Left renal cortex interstitium (tissue), 4 donors: ENCODE measurements at places on chromosomes 7 and 10.
A peak's percentile ranks its signal among the peaks of the same experiment; 100 is the strongest.

DNA sequence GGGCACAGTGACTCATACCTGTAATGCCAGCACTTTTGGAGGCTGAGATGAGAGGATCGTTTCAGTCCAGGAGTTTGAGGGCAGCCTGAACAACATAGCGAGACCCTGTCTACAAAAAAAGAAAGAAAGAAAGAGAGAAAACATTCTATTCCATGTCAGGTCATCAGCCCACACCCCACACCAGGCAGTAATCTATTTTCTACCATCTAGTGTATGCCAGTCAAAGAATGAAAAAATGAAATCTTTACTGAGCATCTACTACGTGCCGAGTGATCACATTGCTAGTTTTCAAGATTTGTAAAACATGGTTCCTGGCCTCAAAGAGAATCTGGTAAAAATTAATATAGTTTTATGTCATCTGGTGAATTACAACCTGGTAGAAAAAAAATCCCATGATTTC lies 3.1 kb upstream of the EPHB4 start:
- no peak for DNase-seq

DNA sequence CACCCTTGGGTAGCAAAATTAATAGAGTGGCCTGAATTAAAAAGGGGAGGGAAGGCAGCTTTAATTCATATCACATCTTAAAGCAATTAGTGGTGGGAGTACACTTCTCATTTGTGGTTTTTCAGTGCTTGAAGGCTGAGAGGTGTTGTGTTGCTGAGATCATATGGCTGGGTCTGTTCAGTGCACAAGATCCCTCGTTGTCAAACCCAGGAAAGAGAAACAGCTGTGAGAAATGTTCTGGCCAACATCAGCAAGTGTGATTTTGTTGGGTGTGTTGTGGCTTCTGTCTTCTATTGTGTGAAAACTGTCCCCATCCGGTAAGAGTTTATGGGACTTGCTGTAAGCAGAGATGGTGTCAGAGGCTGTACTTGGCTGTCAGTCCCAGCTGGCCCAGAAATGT lies 197.9 kb upstream of the BMPER start:
- DNase-seq: no peak

GRCh38 chr10:124498056-124498455 lies 36.4 kb downstream of the LHPP start:
- no peak for DNase-seq

DNA sequence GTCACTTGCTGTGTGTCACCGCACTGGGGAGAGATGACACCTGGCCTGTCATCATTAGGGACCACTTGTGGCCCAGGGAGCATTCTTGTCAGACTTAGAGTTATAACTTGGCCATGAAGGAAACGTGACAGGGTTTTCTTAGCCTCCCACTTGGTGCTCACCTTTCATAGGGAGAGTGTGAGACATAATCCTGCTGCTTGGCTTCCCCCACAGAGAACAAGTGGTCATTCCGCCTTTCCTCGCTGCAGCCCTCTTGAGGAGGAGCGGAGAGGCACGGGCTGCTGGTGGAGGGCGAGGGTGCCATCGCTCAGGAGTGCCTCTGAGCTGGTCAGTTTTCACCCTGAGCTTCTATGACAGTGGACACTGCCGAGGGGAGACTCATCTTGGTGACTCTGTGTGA lies 125.0 kb upstream of the GJD4 start:
- no peak for DNase-seq

- no peak for DNase-seq
These were observed 55.0 kb downstream of the LRRC17 start for GRCh38 chr7:102967798-102968197.

GRCh38 chr7:100167912-100168323 lies 499 bp downstream of the GAL3ST4 start:
- DNase-seq: no peak

GRCh38 chr7:154424350-154424749 lies 372.2 kb downstream of the DPP6 start:
- DNase-seq: peak; percentile 17

- no peak for DNase-seq
These were observed 4.1 kb downstream of the MMS19 start for GRCh38 chr10:97494151-97494550.

DNA sequence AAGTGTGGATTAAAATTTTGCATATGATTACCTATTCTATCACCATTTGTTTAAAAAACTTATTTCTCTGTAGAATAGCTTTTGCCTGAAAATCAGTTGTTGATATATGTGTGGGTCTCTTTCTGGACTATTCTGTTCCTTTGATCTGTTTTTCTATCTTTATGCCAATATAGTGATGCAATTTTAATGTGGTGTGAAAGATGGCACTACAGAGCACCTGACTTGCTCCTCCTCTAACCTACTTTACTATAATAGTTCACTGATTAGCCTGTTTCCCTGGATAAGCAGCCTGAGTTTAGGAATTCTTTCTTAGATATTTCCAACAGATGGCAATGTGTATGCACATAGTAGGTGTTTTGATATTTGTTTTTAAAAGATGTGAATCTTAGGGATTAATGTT lies 294.5 kb downstream of the AUTS2 start:
- no peak for DNase-seq

DNA sequence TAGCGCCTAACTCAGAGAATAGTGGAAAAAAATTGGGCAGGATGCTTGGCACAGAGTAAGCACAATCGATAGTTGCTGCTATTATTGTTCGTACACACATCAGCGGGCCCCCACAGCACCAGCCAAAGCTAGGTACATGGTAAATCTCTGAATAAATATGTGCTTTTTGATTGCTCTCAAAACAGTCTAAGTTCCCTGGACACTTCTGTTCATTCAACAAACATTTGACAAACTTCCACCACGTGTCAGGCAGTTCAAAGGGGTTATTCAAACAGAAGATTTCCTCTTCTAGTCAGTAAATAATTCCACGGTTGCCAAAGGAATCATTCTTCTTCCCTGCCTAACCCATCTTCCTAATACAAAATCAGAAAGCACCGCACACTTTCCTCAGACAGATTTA lies 150.8 kb downstream of the DGKI start:
- DNase-seq: no peak

GRCh38 chr7:144975882-144976281 lies 140.0 kb upstream of the TPK1 start:
- DNase-seq: no peak

DNA sequence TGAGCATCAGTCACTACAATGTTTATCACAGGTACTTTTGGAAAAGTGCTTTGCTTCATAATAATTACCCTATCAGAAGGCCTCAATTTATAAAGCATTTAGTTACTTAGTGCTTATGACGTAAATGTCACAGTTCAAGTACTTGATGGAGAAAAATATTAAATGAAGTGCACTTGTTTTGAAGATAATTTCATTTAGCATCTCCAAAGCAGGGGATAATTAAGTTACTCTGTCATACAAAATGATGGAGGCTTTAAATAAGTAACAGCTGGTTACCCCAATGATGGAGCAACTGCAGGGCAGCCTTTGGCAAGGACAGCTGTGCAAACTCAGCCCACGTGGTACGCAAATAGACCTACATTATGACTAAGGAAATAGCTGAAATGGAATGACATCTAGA lies 768.8 kb downstream of the GRM8 start:
- DNase-seq: no peak

GRCh38 chr10:74419958-74420375 lies 268.9 kb downstream of the ADK start:
- DNase-seq: no peak

DNA sequence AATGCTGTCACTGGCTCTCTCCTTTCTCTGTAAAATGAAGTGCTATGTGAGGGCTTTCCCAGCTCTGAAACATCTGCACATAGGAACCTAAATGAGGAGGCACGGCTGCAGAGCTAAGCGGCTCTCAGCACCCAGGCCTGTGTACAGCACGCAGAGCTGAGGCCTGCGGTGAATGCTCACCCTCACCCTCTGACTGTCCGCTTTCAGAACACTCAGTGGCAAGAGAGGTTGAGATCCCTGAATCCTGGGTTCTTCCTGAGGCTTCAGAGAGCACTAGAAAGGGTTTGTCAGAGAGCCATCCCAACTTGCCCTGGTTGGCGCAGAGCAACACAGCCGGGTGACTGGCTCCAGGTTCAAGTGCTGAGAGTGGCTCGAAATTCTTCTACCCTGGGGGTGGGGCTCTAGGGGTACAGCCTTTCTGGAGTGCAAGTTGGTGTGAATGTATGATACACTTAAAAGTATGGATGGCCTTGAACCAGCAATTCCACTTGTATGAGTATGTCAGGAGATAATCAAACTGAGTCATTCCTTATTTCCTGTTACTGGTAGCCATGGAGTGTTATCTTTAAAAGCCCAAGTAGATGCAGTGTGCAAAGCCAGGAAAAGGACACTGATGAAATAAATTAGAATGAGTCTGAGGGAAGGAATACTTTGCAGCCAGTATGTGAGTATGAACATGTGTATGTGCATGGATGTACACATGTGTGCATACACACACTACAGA lies 1.7 kb upstream of the CCDC201 start:
- DNase-seq: no peak

GRCh38 chr10:95214369-95214768 lies 20.3 kb downstream of the ACSM6 start:
- no peak for DNase-seq

GRCh38 chr7:139673230-139673629 lies 104.6 kb downstream of the HIPK2 start:
- no peak for DNase-seq

GRCh38 chr10:62527019-62527827 lies 153.1 kb downstream of the ZNF365 start:
- DNase-seq: no peak

DNA sequence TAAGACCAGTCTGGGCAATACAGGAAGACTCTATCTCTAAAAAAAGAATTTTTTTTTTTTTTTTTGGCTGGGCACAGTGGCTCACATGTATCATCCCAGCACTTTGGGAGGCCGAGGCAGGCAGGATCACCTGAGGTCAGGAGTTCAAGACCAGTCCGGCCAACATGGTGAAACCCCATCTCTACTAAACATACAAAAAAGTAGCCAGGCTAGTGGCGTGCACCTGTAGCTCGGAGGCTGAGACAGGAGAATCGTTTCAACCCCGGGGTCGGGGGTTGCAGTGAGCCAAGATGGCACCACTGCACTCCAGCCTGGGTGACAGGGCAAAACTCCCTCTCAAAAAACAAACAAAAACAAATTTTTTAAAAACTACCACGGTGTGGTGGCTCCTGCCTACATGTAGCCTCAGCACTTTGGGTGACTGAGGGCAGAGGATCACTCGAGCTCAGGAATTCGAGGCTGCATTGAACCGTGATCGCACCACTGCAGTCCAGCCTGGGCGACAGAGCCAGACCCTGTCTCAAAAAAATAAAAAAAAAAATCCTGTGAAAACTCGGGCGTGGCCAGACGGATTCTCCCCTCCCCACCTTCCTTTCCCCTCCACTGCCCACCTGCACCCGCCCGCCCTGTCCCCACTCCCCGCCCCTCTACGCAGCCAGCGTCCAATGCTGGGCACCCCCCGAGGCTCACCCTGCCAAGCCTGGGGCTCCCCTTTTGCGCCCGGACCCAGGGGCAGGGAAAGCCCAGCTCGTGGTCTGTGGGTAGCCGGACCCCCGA lies 745 bp upstream of the ORAI2 start:
- no peak for DNase-seq

- no peak for DNase-seq
These were observed 469 bp downstream of the MSS51 start for GRCh38 chr10:73432646-73433537.
